ENCODE measurements at places on chromosomes 12 and 14.

GRCh38 chr12:94318181-94318580 is 141.5 kb downstream of the CEP83 start:
- no peak for DNase-seq

DNA sequence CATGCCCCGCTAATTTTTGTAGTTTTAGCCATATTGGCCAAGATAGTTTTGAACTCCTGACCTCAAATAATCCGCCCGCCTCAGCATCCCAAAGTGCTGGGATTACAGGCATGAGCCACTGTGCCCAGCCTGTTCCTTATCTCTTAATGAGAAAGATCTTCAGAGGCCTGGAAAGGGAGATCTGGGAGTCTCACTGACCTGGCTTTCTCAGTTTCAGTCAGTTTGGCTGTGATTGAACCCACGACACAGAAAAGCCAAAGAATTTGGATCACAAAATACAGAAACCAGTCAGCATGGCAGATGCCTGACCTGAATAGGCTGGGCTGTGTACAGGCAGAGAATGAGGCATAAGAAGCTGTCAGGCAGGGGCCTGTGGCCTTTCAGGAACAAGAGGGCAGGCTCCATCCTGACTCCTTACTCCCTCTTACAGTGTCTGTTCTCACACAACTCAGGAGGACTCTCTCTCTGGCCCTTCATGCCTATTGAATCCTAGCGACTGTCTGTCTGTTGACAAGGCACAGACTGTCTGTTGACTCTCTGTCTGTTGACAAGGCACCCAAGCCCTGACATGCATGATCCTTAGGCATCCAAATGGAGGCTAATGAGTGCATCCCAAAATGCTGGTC is 366.5 kb upstream of the CCDC196 start:
- no peak for DNase-seq

- DNase-seq: no peak
Measured at GRCh38 chr12:75322464-75322863, 7.7 kb downstream of the CAPS2 start.

DNA sequence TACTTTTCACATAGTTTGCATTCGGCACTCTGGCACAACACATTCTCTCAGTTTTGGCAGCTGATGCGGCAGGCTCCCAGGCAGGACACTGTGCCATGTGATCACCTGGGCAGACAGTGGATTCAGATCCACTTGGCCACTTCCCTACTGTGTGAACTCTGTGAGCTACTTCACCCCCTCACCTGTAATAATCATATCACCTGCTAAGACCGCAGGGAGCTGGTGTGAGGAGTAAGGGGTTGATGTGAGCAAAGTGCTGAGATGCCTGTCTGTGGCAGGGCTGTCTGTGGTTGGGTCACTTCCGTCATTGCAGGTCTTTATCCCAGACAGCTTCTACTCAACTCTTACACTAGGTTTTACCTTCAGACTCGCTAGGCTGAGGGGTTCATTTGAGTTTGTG is 50.4 kb upstream of the AMN start:
- no peak for DNase-seq

GRCh38 chr12:71980538-71980937 is 41.9 kb downstream of the TPH2 start:
- no peak for DNase-seq

DNA sequence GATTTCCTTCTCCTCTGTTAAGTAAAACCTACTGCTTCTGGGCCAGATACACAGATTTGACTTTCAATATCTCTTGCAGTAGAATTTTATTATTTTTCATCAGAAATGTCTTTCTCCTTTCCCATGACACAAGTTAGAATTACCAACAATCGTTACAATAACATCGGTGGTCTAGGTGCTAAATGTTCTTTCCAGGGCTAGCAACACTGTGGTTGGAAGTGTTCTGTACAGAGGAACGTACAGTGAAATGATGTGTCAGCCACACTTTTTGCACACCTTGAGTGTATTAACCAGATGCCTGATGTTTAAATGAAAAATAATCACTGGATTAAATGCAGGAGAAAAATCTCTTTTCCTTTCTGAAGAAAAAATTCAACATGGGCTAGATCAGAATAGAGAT is 27.7 kb upstream of the KLRD1 start:
- DNase-seq: no peak

GRCh38 chr14:83470466-83470865 is 1936.8 kb upstream of the SEL1L start:
- DNase-seq: no peak

- DNase-seq: no peak
Measured at GRCh38 chr14:97777622-97778355, 980.6 kb downstream of the VRK1 start.

DNA sequence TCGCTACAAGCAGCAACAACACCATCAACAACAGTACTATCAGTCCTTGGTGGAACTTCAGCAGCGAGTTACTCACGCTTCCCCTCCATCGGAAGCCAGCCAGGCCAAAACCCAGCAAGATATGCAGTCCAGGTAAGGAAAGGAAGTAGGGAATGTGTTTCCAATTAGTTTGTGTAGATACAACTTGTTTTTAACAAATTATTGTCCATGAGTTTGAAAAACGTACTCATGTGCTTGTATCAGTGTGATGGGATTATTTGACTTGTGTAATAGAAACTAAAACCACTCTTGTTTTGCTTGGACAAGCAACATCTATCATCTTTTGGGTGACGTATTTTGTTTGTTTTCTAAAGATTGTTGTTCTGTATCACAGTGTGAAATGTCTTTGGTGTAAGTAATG is 137.9 kb downstream of the NAV3 start:
- no peak for DNase-seq

DNA sequence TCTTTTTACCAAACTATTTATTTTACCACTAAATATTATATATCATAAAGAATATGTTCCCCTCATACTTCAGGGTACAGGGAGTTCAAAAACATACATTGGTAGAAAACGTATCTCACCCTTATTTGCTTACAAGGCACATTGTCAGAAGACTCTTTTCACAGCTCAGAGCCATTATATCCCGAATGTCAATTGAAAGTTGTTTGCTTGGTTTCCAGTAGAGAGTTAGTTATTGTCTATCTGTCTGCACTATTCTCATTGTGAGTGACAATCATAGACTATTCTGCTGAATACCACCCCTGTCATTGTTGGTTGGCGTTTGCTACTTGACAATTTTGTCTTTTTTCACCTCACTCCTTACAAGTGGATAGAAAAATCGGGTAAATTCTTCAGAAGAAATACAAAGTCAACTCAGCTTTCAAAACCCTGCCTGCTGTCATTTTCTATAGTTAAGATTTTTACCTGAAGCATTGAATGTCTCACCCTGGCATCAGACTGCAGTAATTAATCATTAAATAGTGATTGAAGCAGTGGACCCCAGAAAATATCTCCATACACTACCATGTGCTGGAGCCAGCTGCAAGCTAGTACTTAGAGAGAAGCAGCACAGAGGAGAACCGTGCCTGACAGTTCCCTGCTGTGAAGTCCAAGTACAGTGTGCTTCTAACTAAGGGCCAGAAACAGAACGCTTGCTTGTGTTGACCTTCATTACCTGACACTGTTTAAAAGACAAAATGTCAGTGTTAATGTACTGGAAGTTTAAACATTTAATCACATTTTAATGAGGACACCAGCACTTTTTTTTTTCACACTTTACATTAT is 510.6 kb downstream of the RERGL start:
- no peak for DNase-seq

DNA sequence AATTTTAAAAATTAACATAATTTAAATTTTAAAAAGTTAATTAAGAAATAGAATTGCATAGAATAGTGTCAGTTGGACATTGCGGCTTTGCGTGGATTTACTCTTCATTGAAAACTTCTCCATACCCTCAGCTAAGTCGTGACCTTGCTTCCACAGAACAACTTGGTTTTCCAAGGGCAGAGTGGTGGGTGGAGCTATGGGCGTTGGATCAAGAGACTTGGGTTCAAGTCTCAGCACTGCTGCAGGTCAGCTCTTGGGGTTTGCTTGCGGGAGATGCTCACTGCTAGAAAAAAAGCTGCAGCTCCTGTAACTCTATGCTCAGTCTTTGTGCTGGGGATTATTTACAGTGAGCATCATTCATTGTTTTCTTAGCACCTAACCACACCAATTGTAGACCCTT is 133.7 kb downstream of the PRIMA1 start:
- DNase-seq: no peak

GRCh38 chr12:4440187-4440941 is 5.3 kb downstream of the FGF6 start:
- no peak for DNase-seq

- no peak for DNase-seq
Measured at GRCh38 chr12:120666571-120667390, 20.2 kb upstream of the MLEC start.

- no peak for DNase-seq
Measured at GRCh38 chr14:100638211-100638855, 51.1 kb upstream of the BEGAIN start.

- DNase-seq: no peak
Measured at GRCh38 chr12:11785712-11786111, 136.2 kb downstream of the ETV6 start.

GRCh38 chr12:105427883-105428282 is 97.4 kb downstream of the C12orf75 start:
- no peak for DNase-seq

GRCh38 chr14:48275301-48275700 is 599.9 kb upstream of the MDGA2 start:
- DNase-seq: no peak

DNA sequence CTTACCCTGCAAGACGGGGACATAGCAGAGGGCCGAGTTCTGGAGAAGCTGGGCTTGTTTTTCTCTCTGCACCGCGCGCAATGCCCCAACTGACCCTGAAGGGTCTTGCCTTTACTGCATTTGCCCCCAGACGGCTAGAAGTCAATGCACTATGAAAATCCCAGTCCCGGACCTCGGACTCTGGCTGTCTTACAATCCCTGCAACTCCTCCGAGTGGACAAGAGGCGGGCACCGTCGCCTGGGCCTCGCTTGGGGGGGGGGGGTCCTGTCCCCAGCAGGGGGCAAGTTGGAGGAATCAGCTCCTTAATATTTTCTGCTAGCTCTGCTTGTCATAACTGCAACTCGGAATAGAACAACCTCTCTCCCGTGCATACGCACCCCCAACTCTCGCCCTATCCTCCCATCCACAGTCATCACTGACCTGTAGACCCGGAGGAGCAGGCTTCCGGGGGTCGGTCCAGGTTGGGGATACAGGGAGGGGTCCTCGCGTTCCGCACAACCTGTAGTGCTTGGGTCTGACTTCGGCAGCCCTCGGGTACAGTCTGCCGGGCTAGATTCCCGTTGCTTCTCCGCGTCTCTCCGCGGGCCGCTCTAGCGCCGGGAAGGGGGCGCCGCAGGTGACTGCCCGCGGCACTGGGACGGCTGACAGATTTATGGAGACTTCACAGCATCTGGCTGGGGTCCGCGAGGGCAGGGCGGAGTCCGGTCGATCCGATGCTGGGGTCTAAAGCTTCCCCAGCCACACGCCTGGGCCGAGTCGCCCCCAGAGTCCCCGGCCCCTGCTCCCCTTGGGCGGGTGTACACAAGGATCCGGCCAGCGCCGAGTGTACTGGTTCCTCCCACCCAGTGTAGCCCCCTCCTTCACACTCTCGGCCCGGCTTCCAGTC is 3.3 kb upstream of the PAX9 start:
- DNase-seq: no peak

- DNase-seq: no peak
Measured at GRCh38 chr12:510071-510825, 50.5 kb downstream of the B4GALNT3 start.

GRCh38 chr14:25042362-25043299 is 7.3 kb downstream of the STXBP6 start:
- peak; percentile 52 for DNase-seq

GRCh38 chr14:32202491-32202997 is 525 bp downstream of the RNU6-8 start:
- DNase-seq: no peak

DNA sequence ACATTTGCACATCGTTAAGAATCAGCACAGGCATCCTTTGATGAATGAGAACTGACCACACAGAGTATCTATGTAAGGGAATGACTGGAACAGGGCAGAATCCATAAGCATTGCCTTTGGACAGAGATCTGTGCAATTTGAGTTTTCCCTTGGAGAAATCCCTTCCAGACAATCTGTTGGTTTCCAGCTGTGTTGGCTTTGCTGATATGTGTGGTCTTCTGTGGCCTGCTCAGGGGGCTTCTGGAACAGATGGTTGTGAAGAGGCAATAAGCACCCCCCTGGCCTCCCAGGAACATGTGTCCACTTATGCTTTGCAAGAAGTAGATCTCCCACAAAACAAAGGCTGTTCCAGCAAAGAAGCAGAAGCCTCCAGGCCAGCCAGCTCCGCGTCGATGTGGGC is 111.4 kb upstream of the TMEM132C start:
- no peak for DNase-seq

GRCh38 chr12:30926243-30927221 is at the start of gene TSPAN11:
Gene TSPAN11, plus strand, starts transcription at chr12:30926748. Its CDS starts 27,244 bp downstream, at chr12:30953992.
- DNase-seq: no peak

GRCh38 chr14:60514378-60514740 is 5.4 kb downstream of the SIX6 start:
- DNase-seq: no peak

GRCh38 chr12:69105101-69105962 is 134.0 kb upstream of the CPSF6 start:
- DNase-seq: peak; percentile 46

Data from NCI-H2107 (cell line).